ENCODE measurements at places on chromosomes 2 and 18.

DNA sequence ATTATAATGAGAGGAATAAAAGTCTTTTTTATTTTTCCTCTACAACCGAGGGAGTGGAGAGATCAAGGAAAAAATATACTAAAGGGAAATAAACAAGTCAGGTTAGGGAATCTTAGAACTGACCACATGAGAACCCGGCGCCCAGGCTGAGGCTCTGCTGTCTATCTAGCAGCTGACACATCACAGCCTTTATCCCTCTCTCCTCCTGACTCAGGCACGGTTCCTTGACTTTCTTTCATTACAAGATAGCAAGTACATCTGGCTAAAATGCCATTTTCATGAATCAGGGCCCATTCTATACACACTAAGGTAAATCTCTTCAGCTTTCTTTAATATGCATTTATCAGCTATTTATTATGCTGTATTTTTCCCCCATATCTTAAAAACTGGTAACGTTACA lies 296.0 kb downstream of the TMX3 start:
- no peak for DNase-seq

DNA sequence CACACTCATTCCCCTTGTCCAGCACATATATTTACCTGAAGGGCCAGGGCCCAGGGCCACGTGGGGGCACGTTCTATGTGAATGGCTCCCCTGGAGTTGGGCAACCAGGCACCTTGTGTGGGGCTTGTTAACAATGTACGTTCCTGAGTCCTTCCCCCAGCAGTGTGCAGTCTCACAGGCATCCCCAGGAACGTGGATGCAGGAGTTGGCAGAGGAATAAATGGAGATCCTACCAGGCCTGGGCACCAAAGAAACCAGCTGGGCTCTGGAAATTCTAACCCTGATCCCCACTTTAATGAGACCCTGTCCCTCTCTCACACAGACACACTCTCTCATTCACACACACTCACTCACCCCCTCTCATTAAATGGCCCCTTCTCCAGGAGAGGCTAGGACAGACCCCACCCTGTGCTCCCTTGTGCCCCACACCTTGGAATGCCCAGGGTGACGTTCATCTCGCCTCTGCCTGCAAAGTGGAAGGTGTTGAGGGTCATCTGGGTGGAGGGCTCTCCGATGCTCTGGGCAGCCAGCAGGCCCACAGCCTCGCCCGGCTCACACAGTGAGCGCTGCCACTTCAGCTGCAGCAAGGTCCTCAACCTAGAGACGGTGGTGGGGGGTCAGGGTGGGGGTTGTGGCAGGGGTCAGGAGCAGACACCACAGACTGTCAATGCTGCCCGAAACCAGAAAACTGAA lies 65.6 kb downstream of the POLR1A start:
- no peak for DNase-seq

DNA sequence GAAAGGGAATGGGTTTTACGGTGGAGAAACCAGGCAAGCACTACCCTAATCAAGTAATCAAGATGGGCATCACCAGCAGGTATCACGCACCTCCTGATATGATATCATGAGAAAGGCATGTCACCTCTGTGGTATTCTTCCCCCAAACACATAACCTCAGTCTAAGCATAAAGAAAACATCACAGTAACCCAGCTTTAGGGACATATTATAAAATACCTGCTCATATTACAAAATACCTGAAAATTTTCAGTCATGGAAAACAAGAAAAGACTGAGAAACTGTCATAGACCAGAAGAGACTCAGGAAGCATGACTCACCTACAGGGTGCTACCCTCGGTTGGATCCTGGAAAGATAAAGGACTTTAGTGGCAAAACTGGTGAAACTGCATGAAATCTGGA lies 30.5 kb downstream of the GCKR start:
- peak; percentile 67 for DNase-seq

GRCh38 chr2:181786371-181787228 lies 104.9 kb upstream of the ITPRID2 start:
- DNase-seq = no peak

- DNase-seq = peak; percentile 4
Observed at GRCh38 chr18:44520981-44521667, 159.6 kb upstream of the SETBP1 start.

GRCh38 chr2:38740851-38741731 lies 10.1 kb downstream of the SRSF7 start:
- DNase-seq = no peak

DNA sequence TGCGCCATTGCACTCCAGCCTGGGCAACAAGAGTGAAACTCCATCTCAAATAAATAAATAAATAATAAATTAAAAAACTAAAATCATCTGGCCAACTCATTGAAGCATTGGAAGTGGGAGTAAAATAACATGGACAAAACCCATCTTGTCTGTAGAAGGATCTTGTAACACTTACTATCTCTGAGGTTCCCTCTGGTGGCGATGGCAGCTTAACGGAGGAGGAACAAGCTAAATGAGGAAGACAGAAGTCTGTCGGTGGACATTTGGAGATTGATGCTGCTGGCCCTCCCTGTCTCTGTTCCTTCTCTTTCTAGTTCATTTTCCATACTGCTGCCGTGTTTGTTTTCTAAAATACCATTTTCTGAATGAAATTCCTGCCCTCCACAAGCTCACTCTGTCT lies 43.4 kb downstream of the ZCCHC2 start:
- DNase-seq = no peak

- peak; percentile 52 for DNase-seq
Observed at GRCh38 chr2:208373460-208374089, 33.0 kb upstream of the PTH2R start.

DNA sequence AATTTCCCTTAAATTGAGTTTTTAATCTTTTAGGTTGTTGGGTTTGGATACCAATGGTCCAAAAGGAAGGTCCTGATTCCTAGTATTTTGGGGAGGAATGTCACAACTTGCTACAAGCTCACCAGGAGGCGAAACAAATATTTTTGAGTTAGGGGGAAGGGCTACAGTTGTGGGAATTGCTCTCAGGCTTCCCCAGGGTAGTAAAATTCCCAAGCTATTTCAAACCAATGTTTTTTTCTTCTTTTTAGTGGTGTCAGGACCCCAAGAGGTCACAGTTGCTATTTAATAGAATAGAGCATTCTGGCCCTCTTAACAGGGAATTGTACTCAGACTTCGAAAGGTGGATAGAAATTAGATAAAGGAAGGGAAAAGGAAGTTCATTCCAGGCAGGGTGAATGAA lies 68.5 kb upstream of the ST3GAL5 start:
- DNase-seq = no peak

GRCh38 chr2:201500534-201500933 lies 49.0 kb downstream of the STRADB start:
- peak; percentile 8 for DNase-seq

- no peak for DNase-seq
Observed at GRCh38 chr2:192571636-192572035, 376.9 kb upstream of the TMEFF2 start.

GRCh38 chr2:104889291-104889959 lies 35.5 kb downstream of the POU3F3 start:
- no peak for DNase-seq

DNA sequence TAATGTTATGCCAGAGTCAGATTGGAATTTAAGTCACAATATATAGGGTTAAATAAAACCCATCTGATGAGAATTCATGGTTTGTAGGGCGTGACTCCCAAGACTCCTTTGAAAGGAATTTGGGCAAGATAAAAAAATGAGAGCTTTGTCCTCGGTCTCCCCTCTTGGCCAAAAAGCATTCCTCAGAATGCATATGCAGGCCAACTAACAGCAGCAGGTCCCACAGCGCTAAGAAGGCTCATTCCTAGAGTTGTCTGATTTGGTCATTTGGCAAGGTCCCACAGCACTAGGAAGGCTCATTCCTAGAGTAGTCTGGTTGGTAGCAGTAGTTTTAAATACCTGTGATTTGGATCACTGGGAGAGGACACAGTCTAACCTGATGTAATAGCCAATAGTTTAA lies 106.3 kb upstream of the B3GNT2 start:
- no peak for DNase-seq

DNA sequence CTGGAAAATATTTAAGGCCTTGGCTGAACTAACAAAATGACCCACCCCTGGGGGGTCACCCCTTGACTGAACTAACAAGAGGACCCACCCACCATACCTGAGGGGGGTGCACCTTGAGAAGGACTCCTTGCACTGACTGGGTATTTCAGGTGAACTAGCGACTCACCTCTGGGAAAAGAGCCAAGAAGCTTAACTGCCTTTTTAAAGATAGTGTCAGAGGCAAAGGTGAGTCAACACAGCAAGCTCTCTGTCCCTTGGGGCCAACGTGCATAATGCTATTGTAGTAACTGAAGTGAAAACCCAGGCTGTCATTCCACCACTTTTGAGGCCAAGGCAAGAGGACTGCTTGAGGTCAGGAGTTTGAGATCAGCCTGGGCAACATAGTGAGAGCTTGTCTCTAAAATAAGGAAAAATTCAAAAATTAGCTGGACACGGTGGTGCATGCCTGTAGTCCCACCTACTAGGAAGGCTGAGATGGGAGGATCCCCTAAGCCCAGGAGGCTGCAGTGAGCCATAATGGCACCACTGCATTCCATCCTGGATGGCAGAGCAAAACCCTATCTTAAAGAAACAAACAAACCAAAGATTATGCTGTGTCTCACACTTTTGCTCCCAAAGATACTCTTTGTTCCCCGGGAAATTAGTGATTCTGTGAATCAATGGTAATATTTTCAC lies 36.4 kb upstream of the ZCCHC2 start:
- peak; percentile 86 for DNase-seq

- no peak for DNase-seq
Observed at GRCh38 chr2:122570641-122571040, 815.2 kb downstream of the TSN start.

DNA sequence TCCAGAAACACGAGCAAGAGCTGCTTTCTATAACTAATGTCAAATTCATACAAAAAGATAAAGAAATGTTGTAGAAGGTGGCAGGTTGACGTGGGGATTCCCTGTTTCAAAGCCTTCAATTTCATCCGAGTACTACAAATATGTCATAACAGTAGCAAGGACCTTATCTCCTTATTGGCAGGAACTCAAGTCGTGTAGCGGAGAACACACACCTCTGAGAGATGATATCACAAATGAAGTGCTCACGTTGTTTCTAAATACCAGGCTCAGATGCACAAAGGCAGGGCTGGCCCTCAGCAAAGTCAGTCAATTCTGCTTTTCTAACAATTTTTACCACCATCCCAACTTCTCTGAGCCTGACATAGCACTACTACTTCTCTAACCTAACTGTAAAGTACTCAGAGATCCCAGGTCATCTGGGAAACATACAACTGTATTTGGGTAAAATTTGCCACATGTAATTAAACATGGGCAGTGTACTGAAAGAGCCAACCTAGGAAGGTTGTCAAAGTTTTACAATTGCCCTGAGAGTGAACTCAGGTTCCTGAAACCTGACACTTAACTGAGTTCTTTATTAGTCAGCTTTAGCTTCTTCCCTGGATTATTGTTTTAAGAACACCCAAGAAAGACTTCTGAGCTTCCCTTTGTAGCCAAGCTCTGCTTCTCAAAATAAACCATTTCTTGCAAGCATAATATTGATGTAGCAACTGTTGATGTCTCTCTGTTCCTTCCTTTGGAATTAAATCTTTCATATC lies 813.7 kb upstream of the ACVR2A start:
- peak; percentile 34 for DNase-seq

DNA sequence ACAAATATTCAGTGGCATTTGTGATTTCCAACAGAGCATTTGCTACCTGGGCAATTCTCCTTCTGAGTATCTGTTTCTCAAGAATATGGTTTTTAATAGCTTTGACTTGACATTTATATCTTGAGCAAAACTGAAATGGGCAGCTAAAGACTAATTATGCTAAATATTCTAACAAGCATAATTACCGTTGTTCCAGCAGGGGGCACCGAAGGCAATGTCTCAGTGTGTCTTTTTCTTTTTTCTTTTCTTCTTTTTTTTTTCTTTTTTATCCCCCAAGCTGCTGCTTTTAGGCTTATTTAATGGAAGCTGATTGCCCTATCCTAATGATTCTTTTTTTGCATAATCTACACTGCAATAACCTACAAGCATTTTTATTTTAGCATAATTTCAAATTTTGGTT lies 138.9 kb upstream of the NABP1 start:
- DNase-seq = peak; percentile 44

DNA sequence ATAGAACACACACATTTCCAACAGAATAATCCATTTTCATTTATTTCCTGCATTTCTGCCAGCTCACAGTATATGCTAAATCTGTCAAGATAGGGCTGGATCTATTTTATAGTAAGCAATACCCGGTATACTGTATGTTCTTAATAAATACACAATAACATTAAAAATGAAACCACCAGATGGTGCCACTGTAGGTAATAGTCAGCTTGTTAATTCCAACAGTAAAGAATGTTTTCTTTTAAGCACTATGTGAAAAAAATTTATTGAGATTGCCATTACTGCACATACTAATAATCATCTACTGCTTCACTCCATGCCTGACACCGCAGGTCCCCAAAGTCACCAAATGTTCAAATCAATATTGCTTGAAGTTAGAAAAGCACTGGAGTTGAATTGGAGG lies 131.5 kb upstream of the PGAP1 start:
- no peak for DNase-seq

GRCh38 chr2:66649006-66649405 lies 214.1 kb downstream of the MEIS1 start:
- no peak for DNase-seq

DNA sequence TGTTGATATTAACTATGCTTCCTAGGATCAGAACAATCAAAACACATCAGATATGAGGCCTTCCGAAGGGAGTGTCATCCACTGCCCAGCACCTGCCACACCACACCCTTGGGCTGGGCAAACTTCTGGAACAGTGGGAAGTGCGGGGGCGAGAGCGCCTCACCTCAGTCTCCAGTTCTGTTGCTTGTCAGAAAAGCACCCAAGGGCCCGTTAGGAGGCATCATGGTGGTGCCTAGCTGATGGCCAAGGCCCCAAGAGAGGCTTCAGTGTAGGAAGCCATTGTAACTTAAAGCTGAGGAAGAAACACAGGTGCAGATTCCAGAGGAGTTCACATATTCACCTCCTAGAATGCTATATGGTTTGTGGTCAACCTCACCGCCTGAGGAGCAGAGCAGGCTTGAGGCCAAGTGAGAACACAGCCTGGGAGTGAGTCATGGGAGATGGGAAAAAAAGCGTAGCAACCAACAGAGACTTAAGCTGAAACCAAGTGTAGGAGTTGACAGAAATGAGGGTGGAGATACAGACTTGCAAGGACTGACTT lies 85.1 kb upstream of the ATL2 start:
- DNase-seq = peak; percentile 92

GRCh38 chr2:100334929-100335328 lies 12.6 kb upstream of the LONRF2 start:
- no peak for DNase-seq

GRCh38 chr2:41871080-41871479 lies 176.7 kb upstream of the PKDCC start:
- no peak for DNase-seq

GRCh38 chr2:12852135-12852534 lies 135.4 kb downstream of the TRIB2 start:
- no peak for DNase-seq

- DNase-seq = no peak
Observed at GRCh38 chr2:62964050-62964449, 86.6 kb upstream of the OTX1 start.

Data from RWPE1 (cell line).